ENCODE measurements at places on chromosomes 4 and X.

DNA sequence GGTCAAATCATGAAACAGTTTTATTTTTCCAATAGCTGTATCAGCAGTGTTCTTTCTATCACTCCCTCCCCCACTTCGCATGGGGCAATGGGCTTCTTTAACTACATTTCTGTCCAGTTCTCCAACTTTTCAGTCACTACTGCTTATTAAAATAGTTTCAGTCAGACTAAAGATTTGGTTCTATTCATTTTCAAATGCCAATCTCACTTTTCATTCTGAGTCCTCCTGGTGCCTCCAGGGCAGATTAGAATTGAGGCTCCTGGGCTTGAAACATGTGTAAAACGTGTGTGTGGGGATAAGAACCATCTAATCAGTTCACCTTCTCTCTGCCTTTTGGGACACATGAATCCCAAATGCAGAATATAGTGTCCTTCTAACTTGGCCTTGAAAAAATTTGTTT is 3.5 kb upstream of the BEX3 start:
- DNase-seq: no peak

GRCh38 chrX:132169554-132169953 is 41.7 kb upstream of the FRMD7 start:
- DNase-seq: no peak

DNA sequence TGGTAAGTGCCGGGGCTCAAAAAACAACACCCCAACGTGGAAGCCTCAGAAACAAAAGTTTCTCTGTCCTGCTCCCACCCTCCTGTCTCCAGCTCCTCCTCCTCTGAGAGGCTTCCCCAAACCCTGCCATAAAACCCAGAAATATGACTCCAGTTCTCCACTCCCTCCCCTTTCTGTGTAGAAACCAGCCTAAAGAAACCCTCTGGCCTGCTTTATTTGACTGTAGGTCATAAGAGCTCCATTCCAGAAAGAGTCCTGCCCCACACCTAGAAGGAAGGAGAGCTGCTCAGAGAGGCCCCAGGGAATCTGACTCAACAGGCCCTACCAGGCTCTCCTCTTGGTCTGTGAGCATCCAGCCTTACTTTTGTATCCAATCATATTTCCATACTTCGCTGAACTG is 872 bp upstream of the S100P start:
- no peak for DNase-seq

GRCh38 chr4:126475730-126476129 is 1157.0 kb upstream of the INTU start:
- DNase-seq: no peak

DNA sequence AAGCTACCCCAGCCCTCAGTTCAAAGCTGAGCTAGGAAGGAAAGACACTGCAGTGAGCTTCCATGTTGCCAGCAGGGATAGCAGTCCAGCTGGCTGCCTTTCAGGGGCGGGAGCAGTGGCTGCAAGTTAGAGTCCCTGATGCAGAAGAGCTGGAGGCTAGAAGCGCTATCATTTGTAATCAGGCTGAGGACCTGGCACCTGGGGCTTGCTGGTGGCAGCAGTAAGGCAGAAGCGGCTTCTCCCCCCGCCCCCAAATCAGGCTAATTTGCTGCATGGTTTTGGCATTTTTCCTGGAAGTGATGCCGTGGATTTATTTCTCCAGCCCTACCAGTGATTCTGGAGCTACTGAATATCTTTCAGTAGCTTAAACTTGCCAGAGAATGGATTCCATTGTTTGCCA is 203.3 kb downstream of the CLCN4 start:
- no peak for DNase-seq

DNA sequence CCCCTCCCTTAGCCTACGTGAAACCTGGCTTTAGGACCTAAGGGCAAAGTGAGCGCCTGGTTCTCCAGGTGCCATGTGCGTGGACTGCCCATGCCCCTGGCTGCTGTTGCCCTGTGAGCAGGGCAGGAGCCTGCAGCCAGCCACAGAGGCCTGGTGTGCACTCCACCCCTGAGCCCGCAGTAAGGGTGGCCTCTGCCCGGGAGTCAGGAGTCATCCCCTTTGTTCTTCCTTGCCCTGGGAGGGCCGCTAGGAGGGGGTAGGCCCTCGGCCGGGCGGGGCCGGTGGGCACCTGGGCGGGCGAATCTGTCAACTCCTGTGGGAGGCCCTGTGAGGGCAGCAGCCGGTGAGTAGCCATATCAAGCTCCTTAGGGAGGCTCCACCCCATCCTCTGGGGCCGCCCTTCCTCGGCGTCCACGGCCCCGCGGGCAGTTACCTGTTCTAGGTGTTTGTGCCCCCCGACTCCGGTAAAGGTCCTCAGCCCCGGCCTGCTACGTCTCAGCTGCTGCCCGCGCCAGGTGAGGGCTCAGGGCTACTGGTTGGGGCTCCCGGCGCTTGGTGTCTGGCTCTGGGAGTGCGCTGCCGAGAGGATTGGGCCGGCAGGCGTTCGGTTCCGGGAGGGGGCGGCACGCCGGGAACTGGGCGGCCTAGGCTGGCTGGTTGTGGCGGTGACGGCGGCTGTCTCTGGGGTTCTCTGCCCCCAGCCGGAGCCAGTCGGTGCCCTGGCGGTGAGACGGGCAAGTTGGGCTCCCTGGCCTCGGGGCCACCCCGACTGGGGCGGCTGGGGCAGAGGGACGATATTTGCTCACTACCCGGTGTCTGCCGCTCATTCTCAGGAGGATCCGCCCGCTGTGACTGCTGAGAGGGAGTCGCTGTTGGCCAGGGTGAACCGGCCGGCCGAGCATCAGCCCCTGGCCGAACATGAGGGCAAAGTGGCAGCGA is 1060.2 kb downstream of the TECRL start:
- no peak for DNase-seq

- DNase-seq: peak; percentile 5
These were observed 39.9 kb downstream of the CCNG2 start for GRCh38 chr4:77196866-77197265.

DNA sequence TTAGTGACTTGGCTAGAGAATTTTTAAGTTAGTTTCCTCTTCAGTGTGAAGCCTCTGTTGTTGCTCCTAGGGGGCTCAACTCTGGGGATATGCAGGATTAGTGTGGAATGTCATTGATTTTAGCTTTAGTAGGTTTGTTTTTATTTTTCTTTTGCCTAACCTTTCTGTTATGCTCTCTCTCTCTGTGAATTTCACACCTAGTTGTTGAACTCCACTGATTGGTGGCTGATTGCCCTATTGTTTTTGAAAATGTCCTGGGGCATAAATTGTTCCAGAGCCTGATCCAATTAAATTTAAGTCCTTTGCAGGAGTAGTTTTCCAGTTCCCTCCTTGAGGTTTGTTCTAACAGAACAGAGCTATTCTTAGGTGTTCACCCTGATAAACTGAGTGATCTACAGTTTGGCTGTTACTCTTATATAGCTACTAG is 393.3 kb upstream of the CTSO start:
- no peak for DNase-seq

- DNase-seq: no peak
These were observed 111.9 kb downstream of the STOX2 start for GRCh38 chr4:184016759-184017668.

- DNase-seq: no peak
These were observed 320.2 kb upstream of the CLNK start for GRCh38 chr4:11004818-11005217.

- no peak for DNase-seq
These were observed 98.2 kb downstream of the SLC39A8 start for GRCh38 chr4:102247041-102247440.

- no peak for DNase-seq
These were observed 559.7 kb upstream of the FAT1 start for GRCh38 chr4:187283201-187283955.

DNA sequence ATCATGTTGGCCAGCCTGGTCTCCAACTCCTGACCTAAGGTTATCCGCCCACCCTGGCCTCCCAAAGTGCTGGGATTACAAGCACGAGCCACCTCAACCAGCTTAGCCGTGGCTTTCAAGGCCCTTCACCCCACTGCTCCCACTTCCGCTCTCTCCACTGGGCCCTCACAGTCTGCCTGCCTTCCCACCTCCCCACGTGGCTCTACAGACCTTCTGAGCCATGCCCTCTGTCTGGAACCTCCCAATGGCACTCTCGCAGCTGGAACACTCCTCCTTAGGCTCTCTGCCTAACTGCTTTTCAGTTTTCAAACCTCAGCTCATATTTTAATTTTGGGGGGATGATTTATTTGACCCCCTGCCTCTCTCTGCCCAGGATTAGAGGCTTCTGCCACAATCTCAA is 59.3 kb upstream of the SH3RF1 start:
- no peak for DNase-seq

DNA sequence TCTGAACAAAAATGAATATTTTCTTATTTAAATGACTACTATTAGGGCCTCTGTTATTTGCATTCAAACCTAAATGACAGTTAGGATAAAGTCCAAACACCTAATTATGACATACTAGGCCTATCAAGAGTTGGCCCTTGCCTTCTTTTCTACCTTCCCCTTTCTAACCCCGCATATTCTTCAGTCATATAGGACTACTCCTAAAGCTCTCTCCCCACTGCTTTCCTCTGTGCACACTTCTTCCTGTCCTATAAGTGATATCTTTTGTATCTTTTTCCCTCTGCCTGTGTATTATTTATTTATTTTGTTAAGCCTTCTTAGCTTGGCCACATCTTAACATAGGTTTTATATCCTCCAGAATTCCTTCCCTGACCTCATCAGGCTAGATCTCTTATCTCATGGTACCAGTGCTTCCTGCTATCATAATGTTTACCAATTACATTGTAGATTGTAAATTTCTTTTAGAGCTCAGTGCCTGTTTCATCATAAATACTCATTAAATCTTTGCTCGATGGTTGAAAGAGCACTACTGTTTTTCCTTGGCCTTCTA is 22.5 kb downstream of the ERVMER34-1 start:
- no peak for DNase-seq

- no peak for DNase-seq
These were observed 35.2 kb upstream of the LNX1 start for GRCh38 chr4:53626491-53626890.

GRCh38 chr4:151443247-151443646 is 34.3 kb downstream of the FHIP1A start:
- DNase-seq: no peak

DNA sequence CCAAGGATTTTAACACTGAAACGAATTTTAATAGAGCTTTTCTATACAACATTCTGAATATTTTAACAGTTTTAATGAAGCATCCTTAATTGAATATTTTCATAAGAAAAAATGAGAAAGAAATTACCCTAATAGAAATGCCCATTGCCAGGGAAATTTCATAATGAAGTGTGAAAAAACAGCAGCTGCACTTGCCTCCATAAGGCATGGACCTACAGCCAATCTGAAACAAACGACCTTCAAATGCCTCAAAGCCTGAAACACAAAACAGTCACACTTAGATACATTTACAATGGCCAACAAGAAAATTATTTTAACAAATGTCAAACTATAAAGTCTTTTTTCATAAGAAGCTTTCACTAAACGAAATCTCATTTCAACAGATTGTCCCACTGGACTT is 74.4 kb downstream of the SLC9B1 start:
- DNase-seq: no peak

DNA sequence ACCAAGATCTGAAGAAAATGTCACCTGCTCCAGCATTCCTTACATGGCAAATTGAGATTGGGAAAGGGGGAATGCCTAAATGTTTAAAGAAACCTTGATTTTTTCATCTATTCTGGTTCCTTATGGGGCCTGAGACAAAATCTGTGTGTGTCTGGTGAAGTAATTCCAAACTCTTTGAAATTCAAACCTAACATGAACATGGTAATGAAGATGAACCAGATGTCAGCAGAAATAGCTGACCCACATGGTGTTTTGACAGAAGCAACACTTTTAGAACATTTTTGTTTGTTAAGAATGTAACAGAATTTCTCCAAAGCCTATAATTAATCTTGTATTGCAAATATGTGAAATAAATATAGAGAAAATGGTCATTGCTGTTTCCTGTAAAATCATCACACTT is 133.0 kb downstream of the PARM1 start:
- DNase-seq: no peak

GRCh38 chrX:86604607-86605006 is 456.4 kb downstream of the DACH2 start:
- DNase-seq: no peak

- no peak for DNase-seq
These were observed 26.5 kb upstream of the FUNDC1 start for GRCh38 chrX:44569122-44569521.

GRCh38 chr4:177740563-177740962 is 298.3 kb upstream of the AGA start:
- DNase-seq: no peak

GRCh38 chrX:14412686-14413085 is 116.7 kb upstream of the GLRA2 start:
- DNase-seq: no peak

DNA sequence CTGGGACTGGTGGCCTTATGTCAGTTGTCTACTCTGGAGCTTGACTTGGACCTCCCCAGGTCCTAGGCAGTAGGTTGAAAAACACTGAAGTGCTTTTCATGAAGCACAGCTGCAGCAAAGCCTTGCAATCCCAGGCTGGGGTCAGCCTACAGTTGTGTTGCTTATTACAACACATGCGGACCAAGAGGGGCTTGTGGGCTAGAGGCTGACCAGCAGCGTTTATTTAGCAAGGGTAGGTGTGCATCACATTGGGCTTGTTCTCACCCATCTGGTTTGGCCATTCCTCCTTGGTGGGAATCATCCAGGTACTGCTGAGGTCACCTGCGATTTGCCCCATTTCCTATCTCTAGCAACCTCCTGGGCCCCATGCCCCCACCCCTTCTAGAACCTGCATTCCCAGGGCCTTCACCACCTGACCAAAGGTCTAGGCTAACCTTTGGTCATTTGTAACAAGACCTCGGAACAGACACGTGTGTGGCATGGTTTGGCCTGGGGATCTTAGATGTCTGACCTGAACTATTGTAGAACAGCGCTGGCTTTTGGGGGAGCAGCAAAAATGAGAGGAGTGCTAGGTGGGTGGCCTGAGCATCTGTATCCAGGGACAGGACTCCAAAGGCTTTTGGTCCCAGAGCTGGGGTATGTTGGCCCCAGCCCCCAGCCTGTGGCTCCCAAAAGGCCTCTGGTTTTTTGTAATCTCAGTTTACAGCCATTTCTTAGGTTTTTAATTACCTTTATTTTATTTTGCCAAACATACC is 3.0 kb downstream of the RPL10 start:
- peak; percentile 40 for DNase-seq

GRCh38 chr4:178470996-178471784 is 1029.0 kb upstream of the AGA start:
- no peak for DNase-seq

DNA sequence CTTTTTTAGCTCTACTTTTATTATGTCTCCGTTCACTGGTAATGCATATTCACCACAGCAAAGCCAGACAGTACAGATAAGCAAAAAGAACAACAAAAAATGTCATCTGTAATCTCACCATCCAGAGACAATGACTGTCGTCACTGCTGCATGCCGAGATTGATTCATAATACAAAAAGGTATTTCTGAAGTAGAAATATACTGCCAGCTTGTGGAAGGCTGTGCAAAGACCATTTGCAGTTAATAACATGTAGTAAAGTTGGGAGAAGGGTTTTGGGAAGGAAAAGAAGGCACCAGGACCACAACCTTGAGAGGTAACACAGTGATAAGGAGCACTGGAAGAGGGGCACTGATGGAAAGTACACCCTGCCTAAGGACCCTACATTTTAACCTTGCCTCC is 223.0 kb upstream of the ZIC3 start:
- DNase-seq: no peak

- no peak for DNase-seq
These were observed 140.5 kb downstream of the PACRGL start for GRCh38 chr4:20840648-20841190.

Data from activated CD4-positive, alpha-beta T cell treated with anti-CD3 and anti-CD28 coated beads, Interleukin-2, amount 50 U/mL, for 48 hours (primary cell).